ENCODE measurements at places on chromosomes 7 and 10. TPM values are rescaled to one million over a fixed set of nuclear protein-coding genes. Genes with fewer than 3 reads are reported as not detected.
A peak's percentile ranks its signal among the peaks of the same experiment; 100 is the strongest.

DNA sequence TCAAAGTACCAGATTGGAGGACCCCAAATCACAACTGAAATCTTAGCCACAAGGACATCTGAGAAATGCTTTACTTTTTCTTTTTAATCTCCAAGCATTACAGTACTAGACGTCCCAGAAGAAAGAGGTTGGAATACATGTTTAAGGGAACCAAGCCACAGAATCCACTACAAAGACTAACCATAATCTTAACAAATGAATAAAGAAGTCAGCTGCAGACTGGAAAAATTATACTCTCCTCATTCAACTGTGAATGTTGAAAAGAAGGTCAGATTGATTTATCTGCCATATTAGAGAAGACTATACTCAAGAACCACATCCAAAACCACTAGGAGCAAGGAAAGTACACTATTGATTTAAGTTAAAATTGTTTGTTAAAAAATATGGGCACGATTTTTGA, 102.1 kb upstream of the ABCB5 start:
- no peak overlapping the region for H3K27ac ChIP-seq
- no peaks in the 10 kb centered on the region for H3K27me3 ChIP-seq
- no peaks in the 10 kb centered on the region for H3K36me3 ChIP-seq
- no peaks in the 10 kb centered on the region for H3K4me1 ChIP-seq
- H3K4me3 ChIP-seq: no peak overlapping the region
- no peak for DNase-seq

GRCh38 chr7:4663239-4664018, 18.7 kb upstream of the FOXK1 start:
- H3K4me1 ChIP-seq: peaks cover 7% of the 10 kb centered on the region
- no peak overlapping the region for H3K4me3 ChIP-seq
- no peak overlapping the region for H3K27ac ChIP-seq

GRCh38 chr7:87218796-87219544, 562 bp downstream of the TMEM243 start:
- H3K36me3 ChIP-seq: no peaks in the 10 kb centered on the region
- DNase-seq: peak; percentile 80
- peak overlapping the region; percentile 72 for H3K27ac ChIP-seq
- peaks cover 9% of the 10 kb centered on the region for H3K4me1 ChIP-seq
- peak overlapping the region; percentile 76 for H3K4me3 ChIP-seq
- peaks cover 6% of the 10 kb centered on the region for H3K27me3 ChIP-seq

Gene VKORC1L1
- total RNA-seq: 17.0 TPM

Gene POM121L12
- not detected for total RNA-seq
